Aorta (tissue), 5 donors: ENCODE measurements at places on chromosomes 4 and X. TPM values are rescaled to one million over a fixed set of nuclear protein-coding genes. Genes with fewer than 3 reads are reported as not detected.

- H3K27ac ChIP-seq, result no peak overlapping the region
- no peak overlapping the region for H3K4me3 ChIP-seq
- no peak for DNase-seq
- H3K27me3 ChIP-seq, result no peaks in the 10 kb centered on the region
Observed at GRCh38 chrX:1601051-1601767, 9.8 kb downstream of the AKAP17A start.

GRCh38 chr4:182231080-182231479, 12.1 kb upstream of the TENM3 start:
- H3K4me3 ChIP-seq, result no peak overlapping the region
- no peaks in the 10 kb centered on the region for H3K4me1 ChIP-seq
- no peak for DNase-seq
- no peak overlapping the region for H3K27ac ChIP-seq
- H3K36me3 ChIP-seq, result no peaks in the 10 kb centered on the region
- H3K27me3 ChIP-seq, result no peaks in the 10 kb centered on the region

GRCh38 chrX:31130457-31131220, 58.8 kb upstream of the FTHL17 start:
- H3K27ac ChIP-seq, result no peak overlapping the region
- H3K36me3 ChIP-seq, result no peaks in the 10 kb centered on the region
- DNase-seq, result no peak
- H3K4me1 ChIP-seq, result no peaks in the 10 kb centered on the region
- H3K4me3 ChIP-seq, result no peak overlapping the region

DNA sequence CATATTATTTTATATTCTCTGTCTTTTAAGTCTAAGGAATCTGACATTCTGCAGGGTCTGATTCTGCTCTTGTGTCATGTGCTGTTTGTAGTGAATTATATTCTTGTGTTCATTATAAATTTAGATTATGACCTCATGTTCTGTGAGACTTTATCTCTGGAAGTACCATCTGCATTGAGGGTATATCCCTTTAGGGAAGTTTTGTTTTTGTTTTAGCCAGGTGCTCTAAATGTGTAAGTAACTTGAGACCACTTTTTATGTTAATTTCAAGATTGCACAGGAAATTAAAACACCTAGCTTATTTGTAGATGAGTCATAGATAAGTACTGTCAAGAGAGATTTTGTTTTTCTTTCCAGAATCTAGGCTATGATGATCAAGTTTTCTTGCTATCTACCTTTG, 35.0 kb upstream of the DKK2 start:
- no peaks in the 10 kb centered on the region for H3K36me3 ChIP-seq
- H3K4me3 ChIP-seq, result no peak overlapping the region
- H3K27me3 ChIP-seq, result no peaks in the 10 kb centered on the region
- no peak for DNase-seq
- H3K27ac ChIP-seq, result no peak overlapping the region

DNA sequence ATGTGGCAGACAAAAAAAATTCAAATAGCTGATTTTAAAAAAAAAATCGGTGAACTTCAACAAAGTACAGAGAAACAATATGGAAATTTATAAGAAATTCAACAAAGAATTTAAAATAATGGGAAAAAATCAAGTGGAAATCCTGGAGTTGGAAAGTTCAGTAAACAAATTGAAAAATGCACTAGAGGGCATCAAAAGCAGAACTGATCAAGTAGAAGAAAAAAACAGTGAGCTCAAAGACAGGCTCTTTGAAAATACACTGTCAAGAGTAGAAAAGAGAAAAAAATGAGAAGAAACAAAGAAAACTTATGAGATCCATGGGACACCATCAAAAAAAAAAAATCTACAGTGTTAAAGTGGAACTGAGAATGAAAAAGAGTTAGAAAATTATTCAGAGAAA, 19.6 kb upstream of the FRG1 start:
- no peak for DNase-seq
- H3K4me1 ChIP-seq, result no peaks in the 10 kb centered on the region
- H3K27me3 ChIP-seq, result no peaks in the 10 kb centered on the region
- H3K4me3 ChIP-seq, result no peak overlapping the region

GRCh38 chr4:8637456-8637984, 45.0 kb downstream of the CPZ start:
- H3K27me3 ChIP-seq, result no peaks in the 10 kb centered on the region
- no peaks in the 10 kb centered on the region for H3K4me1 ChIP-seq
- H3K36me3 ChIP-seq, result no peaks in the 10 kb centered on the region
- H3K4me3 ChIP-seq, result no peak overlapping the region
- no peak overlapping the region for H3K27ac ChIP-seq

DNA sequence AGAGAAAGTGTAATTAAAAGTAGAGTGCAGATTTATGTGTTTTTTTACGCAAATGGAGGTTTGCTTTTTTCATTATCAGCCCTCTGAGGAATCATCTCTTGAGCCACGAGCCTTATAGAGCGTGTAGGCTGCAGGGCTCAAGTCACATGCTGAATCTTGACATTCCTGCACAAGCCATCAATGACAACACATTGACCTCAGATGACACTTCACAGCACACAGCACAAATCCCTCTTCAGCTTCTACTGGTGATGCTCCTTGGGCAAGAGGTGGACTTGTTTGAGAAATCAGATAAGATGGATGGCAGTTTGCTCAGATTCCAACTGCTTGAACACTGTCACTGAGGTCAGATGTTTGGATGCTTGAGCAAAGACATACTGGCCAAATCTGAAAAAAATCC, 250.6 kb downstream of the SNCA start:
- no peak for DNase-seq
- no peak overlapping the region for H3K27ac ChIP-seq
- no peak overlapping the region for H3K4me3 ChIP-seq
- H3K36me3 ChIP-seq, result no peaks in the 10 kb centered on the region
- H3K27me3 ChIP-seq, result no peaks in the 10 kb centered on the region

DNA sequence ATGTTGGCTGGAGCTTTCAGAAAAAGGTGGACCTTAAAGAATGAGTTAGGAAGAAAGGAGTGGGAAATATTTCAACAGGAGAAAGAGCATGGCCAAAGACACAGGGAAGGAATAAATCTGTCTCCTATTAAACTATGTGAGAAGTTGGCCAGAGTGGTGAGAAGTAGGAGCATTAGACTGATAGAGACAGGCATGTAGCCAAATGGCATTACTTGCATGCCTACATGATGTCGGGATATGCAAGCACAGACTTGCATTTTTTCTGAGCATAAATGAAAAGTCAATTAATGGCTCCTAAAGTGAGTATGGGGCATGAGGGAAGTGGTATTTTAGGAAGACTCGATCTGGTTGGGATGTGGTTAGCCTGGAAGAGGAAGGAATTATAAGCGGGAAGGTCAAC, 279.6 kb upstream of the PITX2 start:
- no peak for DNase-seq
- H3K4me3 ChIP-seq, result no peak overlapping the region
- no peak overlapping the region for H3K27ac ChIP-seq
- no peaks in the 10 kb centered on the region for H3K27me3 ChIP-seq

- no peak overlapping the region for H3K4me3 ChIP-seq
- no peaks in the 10 kb centered on the region for H3K36me3 ChIP-seq
- H3K4me1 ChIP-seq, result no peaks in the 10 kb centered on the region
- H3K27ac ChIP-seq, result no peak overlapping the region
- no peaks in the 10 kb centered on the region for H3K27me3 ChIP-seq
Observed at GRCh38 chr4:90074322-90074886, 52.8 kb upstream of the CCSER1 start.

- H3K4me1 ChIP-seq, result peaks cover 3% of the 10 kb centered on the region
- H3K4me3 ChIP-seq, result no peak overlapping the region
- H3K36me3 ChIP-seq, result no peaks in the 10 kb centered on the region
- H3K27me3 ChIP-seq, result no peaks in the 10 kb centered on the region
Observed at GRCh38 chr4:47839259-47839658, 1.4 kb upstream of the CORIN start.

GRCh38 chr4:83297548-83298260, 13.1 kb upstream of the COQ2 start:
- H3K27ac ChIP-seq, result no peak overlapping the region
- H3K4me3 ChIP-seq, result no peak overlapping the region
- no peaks in the 10 kb centered on the region for H3K27me3 ChIP-seq
- DNase-seq, result no peak
- H3K36me3 ChIP-seq, result no peaks in the 10 kb centered on the region
- H3K4me1 ChIP-seq, result no peaks in the 10 kb centered on the region

DNA sequence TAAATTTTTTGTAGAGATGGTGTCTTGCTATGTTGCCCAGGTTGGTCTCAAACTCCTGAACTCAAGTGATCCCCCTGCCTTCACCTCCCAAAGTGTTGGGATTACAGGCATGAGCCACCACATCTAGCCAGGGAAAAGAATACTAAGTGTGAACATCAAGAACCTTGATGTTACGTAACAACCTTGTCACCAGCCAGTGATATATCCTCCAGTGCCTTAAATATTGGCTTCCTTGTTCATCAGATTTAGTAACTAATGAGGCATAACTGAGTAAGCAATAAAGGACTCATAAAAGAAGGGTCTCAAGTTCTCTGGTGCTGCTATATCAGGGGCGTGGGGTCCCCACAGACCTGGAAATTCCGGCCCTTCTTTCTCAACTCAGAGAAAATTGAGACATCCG, 60.5 kb upstream of the ENPEP start:
- H3K36me3 ChIP-seq, result no peaks in the 10 kb centered on the region
- DNase-seq, result no peak
- no peaks in the 10 kb centered on the region for H3K27me3 ChIP-seq
- no peak overlapping the region for H3K4me3 ChIP-seq
- no peaks in the 10 kb centered on the region for H3K4me1 ChIP-seq

The ASB12 gene
- 0.45 TPM for total RNA-seq

The ACTRT1 gene
- total RNA-seq, result not detected

The NHSL2 gene
- 50.4 TPM for total RNA-seq

The FAM184B gene
- not detected for total RNA-seq

The MID1 gene
- 34.7 TPM for total RNA-seq

The GRPR gene
- 0.45 TPM for total RNA-seq
